ENCODE measurements at places on chromosomes 3 and 15.

DNA sequence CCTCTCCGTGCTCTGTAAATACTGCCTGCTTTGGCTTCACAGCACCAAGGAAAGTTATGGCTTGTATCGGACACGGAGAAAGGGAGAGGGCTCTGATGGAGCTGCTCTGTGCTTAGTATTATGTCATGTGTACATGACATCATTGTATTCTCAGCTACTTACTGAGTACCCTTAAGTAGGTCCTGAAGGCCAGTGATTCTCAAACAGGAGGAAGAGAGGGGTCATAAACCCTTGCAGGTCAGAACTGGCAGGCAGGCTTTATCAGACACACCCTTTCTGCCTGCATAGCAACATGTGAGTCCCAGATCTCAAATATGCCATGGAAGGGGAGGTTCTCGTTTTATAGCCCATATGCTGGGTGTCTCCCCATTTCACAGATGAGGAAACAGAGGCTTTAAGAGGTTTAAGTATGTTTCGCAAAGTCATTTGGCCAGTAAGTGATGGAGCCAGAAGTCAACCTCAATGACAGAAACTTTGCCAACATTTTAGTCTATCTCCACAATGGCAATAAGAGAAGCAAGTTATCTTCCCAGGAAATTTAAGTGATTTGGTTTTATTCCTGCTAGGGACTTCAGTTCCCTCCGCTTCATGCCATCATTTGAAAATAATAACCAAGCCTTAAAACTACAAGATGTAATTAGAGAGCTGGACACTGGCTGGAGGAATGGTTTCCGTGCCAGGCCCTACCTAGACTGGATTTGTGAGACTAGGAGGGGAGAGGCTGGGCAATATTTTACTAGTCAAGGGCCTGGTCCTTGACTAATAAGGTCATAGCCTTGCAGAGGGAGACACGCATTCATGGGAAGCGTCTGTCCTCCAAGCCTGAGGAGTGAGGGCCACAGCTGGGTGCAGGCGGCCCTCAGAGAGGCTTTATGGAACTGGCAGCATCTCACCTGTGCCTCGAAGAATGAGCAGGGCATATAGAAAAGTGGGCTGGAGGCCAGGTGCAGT, 133.0 kb downstream of the XXYLT1 start:
- DNase-seq: no peak

- no peak for DNase-seq
Measured at GRCh38 chr3:69752241-69752640, 13.0 kb downstream of the MITF start.

- peak; percentile 4 for DNase-seq
Measured at GRCh38 chr3:122146466-122146865, 37.0 kb upstream of the CASR start.

- no peak for DNase-seq
Measured at GRCh38 chr3:190382082-190382481, 5.9 kb upstream of the CLDN16 start.

DNA sequence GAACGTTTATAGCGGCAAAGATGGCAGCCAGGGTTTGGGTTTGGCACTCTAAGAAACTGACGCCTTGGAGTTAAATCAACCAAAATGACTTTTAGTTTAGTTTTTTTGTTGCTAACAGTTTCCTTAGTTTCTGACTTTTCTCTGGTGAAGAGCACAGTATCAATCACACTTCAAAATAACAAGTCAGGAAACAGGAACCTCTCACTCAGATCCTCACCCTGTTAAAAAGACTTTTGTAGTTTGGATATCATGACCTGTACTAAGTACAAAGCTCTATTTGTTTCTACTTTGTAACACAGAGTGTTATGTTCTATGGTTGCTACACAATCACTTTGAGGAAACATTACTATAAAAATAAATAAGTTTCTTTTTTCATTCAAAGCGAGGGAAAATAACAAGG, 51.1 kb downstream of the ATP10A start:
- DNase-seq: no peak

- DNase-seq: no peak
Measured at GRCh38 chr3:60395173-60395762, 856.0 kb downstream of the FHIT start.

DNA sequence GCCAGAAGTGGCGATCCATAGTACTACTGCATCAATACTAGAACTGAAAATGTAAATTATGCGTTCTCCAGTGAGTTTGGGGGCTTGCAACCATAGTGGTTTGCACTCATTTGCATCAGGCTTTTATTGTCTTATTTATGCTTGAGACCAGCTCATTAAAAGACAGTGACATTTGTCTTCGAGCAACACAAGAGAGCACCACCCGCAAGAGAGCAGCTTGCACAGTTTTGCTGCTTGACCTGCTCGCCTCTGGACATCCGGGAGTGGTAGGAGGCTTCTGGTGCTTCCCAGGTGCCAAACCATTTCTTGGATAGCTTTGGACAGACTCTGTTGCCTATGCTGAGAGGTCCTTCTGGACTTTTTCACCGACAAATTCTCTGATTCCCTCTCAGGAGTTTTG, 294.6 kb downstream of the MEX3B start:
- no peak for DNase-seq

DNA sequence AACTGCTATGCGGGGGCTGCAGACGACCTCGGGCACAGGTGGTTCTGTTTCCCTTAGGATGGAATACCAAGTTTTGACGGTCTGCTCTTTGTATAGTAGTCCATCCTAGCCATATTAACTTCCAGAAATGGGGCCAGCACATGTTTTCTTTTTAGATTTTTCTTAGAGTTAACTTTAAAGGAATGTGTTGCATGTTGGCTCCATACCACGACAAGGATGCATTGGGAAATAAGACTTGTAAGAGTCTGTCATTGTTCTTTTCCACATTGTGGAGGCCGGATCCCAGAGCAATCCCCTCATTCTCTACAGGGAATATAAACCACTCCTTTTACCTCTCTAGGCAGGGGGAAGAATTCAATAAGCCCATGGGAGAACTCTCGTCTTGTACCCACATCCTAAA, 87.1 kb upstream of the PLSCR4 start:
- DNase-seq: no peak

DNA sequence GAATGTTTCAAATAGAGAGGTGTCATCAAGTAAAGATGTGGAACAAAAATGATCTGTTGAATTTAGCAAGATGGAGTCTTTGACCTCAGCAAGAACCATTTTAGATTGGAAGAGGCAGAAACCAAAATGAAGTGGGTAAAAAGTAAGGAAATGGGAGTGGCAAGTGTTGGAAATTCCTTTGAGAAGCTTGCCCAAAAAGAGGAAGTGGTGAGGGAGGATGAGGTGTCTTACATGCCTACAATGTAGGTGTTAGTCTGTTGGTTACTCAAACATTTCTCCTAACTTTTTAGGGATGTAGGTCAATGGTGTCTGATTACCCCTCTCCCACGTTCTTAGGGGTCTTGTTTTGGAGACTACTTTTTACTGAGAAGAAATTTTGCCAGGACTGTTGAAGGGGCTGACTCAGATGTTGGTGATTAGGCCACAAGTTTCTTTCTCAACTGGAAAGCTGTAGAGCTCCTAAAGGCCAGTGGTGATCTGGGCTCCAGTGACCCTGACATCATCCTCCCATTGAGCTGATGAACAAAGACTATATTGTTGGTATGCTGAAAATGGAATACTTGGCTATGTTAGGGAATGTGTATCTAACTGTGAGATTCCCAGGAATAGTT, 5.1 kb downstream of the PPP2R3A start:
- no peak for DNase-seq

DNA sequence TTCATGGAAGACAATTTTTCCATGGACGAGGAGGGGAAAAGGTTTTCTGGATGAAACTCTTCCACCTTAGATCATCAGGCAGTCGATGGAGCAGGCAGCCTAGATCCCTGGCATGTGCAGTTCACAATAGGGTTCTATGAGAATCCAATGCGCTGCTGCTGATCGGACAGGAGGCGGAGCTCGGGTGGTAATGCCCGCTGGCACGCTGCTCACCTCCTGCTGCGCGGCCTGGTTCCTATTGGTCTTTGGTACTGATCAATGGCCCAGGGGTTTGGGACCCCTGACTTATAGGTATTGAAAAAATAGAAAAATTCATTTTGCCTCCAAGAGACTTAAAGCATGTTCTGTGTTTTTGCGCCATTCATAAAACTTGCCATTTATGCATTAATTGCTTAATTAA, 793.9 kb upstream of the NR2F2 start:
- no peak for DNase-seq

All from stimulated activated CD4-positive, alpha-beta T cell treated with anti-CD3 and anti-CD28 coated beads, Interleukin-1b, Interleukin-23, amount 100 ng/mL, for 1 hour (primary cell).